ENCODE measurements at places on chromosomes 2 and 18. TPM values are rescaled to one million over a fixed set of nuclear protein-coding genes. Genes with fewer than 3 reads are reported as not detected.

DNA sequence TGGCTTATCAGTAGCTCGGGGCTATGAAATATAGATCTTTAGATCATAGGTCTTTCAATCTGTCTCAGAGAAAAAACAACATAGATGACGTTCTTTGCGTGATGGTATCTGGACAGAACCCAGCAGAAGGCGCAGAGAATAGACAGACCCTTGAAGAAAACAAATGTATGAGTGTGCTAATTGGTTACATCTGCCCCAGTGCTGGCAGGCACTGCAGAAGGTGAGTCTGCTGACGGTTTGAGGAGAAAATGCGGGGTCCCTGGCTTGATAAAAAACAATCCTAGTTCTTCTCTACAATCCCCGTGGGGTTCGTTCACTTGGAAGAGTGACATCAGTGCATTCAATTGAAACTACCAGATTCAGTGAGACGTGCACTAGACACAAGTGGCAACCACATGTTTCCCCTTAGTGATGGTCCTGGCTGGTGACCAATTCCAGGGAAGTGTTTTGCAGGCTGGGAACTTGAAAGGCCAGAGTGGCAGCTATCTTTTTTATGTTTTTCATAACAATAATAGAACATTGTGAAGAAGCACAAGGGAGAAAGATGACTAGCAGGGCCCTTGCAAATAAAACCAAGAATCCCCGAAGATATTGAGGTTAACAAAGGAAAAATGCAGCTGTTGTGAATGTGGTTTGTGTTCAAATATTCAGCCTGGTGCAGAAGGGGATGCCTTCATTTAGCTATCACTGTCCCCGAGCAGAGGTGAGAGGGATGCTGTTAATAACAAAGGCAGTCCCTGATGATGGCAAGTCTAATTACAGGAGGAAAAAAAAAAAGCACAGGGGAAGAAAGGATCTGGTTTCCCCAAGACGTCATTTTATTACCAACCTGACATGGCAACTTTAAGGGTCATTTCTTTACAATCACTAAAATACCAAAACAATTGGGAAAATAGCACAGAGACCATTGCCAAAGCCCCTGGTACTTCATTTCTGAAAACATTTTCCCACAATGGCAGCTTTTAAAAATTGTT, 337.6 kb upstream of the FIGN start:
- DNase-seq: no peak

- DNase-seq: no peak
Observed at GRCh38 chr2:48043746-48044145, 137.4 kb upstream of the FBXO11 start.

The LRATD1 gene
- total RNA-seq: 0.86 TPM

DNA sequence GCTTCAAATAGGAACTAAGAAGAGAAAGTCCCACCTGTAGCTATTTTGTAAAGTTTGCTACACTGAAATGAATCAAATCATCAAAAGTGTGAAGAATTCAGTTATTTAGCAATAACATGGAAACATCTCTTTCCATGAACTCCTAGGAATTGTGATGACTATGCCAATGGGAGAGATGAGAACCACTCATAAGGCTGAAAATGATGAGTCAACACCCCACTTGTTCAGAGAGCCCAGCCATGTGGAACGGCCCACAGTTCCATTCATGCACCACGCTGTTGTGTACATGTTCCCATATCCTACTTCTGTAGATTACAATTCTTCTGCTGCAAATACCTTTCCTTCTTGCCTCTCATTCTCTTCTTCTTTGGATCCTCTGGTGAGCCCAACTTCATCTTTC, 645.5 kb upstream of the ID2 start:
- no peak for DNase-seq

The TET3 gene
- total RNA-seq: 3.2 TPM

- DNase-seq: no peak
Observed at GRCh38 chr18:78031991-78032390, 782.3 kb downstream of the GALR1 start.

GRCh38 chr2:241900251-241901017, 30.9 kb downstream of the RTP5 start:
- no peak for DNase-seq

- no peak for DNase-seq
Observed at GRCh38 chr18:55998071-55998522, 410.1 kb upstream of the TCF4 start.

DNA sequence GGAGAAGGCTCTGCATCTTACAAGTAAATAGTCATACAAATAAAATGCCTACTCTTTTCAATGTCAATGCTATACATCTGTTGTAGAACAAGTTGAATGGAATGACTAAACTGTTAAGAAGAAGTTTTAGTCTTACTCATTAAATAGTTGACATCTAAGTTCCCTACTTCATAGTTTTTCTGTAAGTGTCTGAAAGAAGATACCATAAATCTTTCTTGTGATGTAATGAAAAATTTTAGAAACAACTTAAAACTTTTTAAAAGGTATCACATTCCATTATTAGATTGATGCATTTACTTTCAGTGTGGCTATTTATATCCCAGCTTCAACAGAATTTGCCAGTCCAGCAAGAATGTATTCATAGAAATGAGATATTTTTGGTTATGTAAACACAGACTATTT, 185.2 kb upstream of the EPC2 start:
- no peak for DNase-seq

DNA sequence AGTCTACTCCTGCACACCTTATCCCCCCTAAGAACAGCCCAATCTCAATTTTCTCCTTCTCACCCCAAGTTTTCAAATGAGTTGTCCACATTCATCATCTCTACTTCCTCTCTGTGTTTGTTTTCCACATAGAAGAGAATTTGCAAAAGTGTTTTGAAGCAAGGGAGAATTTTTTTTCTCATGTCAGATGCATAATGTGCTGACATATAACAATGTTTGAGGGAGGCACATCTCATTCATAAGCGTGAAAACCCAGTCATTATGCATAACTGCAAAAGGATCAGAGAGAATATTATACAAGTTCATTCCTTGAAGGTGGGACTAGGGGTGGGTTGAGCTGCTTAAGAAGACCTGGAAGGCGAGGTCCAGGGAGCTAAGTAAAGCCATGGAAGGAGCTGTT, 80.8 kb upstream of the SLC1A4 start:
- no peak for DNase-seq

The HNMT gene
- total RNA-seq: 10.4 TPM

GRCh38 chr2:40559175-40559574, 107.3 kb upstream of the SLC8A1 start:
- DNase-seq: no peak

DNA sequence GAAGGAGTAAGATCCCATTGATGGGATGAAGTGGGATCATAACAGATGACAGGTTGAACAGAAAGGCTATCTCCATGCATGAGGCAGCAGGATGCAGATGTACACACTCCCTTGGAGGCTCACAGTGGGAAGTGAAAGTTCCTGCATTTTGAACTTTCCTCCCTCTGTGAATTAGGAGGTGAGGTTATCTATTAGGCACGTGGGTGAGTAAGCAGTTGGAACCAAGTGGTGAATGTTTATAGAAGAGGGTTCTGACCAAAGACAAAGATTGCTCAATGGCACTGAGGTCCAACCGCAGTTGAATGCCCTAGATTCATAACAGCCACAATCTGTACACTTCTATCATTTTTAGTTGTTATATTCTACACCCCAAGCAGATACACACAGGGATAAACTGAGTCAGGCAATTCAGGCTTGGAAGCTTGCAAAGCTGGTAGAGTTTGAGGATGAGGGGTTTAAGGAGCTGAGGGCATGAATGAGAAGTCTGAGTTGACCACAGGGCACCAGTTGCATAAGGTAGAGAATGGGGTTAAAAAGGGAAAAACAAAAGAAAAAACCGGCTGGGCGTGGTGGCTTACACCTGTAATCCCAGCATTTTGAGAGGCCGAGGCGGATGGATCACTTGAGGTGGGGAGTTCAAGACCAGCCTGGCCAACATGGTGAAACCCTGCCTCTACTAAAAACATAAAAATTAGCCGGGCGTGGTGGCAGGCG, 7.1 kb upstream of the KCMF1 start:
- no peak for DNase-seq

The GNAL gene
- 1.1 TPM for total RNA-seq

GRCh38 chr2:174399171-174399570, 3.6 kb downstream of the SCRN3 start:
- DNase-seq: no peak

DNA sequence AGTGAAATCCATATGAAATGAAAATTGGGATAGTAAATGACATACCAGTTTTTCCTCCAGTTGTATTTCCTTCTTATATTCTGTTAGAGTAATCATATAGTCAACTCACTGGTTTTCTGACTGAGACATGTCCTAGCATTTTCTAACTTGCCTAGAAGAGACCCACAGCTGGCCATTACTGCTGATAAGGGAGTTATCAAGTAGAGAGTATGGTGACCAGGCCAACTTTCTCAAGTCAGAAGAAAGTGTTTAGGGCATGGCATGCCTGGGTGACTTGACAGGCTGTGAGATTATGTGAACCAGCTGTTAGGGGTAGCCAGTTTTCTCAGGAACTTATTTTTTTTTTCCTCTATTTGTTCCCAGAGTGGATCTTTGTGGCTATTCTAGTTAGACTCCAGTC, 81.2 kb downstream of the GPD2 start:
- no peak for DNase-seq

DNA sequence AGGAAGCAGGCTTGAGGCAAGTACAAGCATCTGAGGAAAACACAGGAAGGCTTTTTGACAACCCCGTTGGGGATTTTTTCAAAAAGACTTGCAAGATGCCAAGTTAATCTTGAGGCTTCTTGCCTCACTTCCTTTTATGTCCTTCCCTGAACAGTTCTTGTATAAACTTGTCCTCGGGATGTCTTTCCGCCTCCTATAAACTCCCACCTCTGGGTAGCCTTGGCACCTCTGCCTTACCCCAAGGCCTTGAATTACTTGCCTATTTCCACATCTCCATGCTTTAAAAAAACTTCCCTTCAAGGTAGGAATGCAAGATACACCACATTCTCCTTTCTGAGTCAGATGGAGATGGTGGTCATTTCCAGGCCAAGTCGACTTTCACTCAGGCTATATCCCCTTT, 106.4 kb upstream of the RBBP8 start:
- DNase-seq: no peak

- no peak for DNase-seq
Observed at GRCh38 chr2:236402033-236402790, 138.0 kb upstream of the ASB18 start.

DNA sequence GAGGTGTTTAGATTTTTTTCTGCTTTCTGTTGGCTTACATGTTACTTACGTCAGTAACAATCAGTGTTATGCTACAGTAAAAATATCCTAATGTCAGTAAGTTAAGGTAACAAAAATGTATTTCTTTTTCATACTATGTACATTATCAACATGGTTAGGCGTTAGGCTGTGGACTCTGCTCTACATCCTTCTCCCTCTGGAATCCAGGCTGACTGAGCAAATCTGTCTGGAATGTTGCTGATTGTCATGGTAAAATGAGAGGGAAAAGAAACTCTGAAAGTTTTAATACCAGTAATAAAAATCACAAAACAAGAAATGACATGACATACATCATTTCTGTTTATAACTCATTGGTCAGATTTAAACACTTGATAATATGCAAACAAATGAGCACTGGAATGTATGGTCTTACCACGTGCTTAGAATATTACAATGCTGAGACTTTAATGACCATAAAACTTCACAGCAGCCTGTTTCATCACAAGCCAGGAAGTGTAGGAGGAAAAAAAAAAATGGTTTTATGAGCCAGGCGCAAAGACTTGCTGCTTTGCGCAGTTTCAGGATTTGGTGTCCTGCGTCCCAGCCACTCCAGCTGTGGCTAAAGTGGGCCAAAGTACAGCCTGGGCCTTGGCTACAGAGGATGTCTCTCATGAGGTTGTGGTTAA, 252.4 kb downstream of the FSIP2 start:
- DNase-seq: no peak

- peak; percentile 38 for DNase-seq
Observed at GRCh38 chr18:46917803-46918600, 600 bp downstream of the KATNAL2 start.

GRCh38 chr2:161136696-161137324, 23.4 kb upstream of the TANK start:
- no peak for DNase-seq

DNA sequence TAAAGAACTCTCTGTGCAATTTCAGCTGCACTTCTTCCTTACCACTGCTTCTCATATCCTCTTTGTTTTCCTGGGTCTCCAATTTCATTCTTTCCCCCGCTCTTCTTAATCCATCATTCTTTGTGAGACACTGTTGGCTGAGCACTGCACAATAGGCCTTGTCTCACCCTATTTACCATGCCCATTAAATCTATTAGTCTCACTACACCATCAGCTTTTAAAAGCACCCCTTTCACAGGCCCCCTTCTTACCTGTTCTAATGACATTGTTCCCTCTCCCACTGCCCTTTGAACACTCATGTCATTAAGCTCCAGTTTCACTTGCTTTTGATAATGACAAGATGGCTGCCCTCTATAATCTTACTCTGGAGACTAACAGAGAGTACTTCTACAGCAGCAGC, 404.1 kb upstream of the ACVR2A start:
- no peak for DNase-seq

The SIX2 gene
- 1.8 TPM for total RNA-seq

GRCh38 chr18:74778191-74778847, 180.6 kb downstream of the ZNF407 start:
- no peak for DNase-seq

DNA sequence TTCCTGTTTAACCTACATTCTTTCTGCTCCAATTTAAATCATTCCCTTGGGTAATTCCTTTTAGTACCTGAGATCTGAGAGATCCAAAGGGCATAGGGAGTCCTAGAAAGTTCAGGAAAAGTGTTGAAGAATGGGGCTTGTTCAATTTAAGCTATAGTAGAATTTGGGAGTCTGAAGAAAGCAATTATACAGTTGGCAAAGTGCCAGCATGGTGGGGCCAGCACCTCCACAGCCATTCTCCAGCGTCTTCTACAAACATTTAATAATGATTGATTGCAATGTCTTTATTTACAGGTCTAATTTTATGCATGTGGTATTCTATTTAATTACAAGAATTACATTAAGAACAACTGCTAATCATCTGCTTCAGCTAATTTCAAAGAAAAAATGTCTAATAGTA, 957.7 kb upstream of the GYPC start:
- DNase-seq: no peak

The SCN2A gene
- 0.45 TPM for total RNA-seq

The QPCT gene
- 2.8 TPM for total RNA-seq

DNA sequence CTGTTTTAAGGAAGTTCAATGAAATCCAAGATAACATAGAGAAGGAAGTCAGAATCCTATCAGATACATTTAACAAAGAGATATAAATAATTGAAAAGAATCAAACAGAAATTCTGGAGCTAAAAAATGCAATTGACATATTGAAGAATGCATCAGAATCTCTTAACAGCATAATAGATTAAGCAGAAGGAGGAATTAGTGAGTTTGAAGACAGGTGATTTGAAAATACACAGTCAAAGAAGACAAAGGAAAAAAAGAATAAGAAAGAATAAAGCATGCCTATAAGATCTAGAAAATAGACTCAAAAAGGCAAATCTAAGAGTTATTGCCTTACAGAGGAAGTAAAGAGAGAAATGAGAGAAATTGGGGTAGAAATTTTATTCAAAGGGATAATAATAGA, 204.1 kb downstream of the SS18 start:
- no peak for DNase-seq

GRCh38 chr2:133458280-133458679, 110.0 kb downstream of the NCKAP5 start:
- no peak for DNase-seq

Data from heart left ventricle (tissue), 16 donors.